ENCODE measurements at places on chromosomes 5 and 9.

DNA sequence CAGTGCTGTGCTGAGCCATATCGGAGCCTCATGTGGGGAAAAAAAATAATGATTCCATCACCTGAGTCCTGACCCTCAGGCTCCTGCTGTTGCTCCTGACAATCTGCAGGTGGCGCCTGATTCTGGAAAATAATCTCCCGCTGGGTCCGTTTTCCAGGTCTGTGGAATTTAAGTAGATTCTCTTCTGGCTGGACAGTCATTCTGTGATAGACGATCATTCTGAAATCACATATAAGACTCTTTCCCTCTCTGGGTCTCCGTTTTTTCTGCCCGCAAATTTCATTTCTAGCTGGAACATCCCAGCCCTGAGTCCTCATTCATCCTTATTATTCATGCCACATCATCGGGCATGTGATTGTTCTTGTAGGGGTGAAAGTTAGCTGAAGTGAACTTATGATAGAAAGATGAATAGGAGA is 22.1 kb upstream of the STXBP1 start:
- peak; percentile 19 for DNase-seq

DNA sequence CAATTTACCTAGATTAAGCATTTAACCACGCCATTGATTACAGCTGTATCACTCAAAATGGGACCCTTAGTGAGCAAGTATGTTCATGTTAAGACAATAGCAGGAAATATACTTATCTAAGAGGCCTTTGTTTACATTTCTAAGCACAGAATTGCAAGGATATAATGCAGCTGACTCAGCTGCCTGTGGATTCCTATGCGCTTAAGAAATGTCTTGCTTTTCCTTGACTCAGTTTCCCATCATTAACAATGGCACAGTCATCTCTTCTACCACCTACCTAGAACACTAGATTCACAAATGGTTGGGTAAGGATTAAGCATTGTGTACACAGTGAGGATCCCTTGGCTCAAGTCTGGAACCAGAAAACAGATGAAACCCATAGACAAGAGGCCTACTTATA is 163.8 kb downstream of the TSSK1B start:
- DNase-seq, result no peak

DNA sequence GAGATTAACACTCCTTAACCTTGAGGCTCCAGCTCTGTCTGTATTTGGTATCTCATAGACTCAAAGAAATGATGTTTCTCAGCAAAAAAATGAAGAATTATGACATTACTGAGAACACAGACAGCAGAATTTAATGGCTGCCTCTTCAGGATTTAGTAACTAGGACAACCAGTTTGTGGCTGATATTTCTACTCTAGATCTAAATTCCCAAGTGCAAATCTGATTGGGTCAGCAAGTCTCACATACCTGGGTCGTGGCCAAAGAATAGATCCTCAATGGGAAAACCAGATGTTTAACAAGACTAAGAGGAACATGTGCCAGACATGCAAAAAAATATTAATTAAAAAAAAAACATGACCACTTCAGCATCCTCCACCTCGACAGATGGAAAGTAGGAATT is 608.9 kb downstream of the DTWD2 start:
- no peak for DNase-seq

DNA sequence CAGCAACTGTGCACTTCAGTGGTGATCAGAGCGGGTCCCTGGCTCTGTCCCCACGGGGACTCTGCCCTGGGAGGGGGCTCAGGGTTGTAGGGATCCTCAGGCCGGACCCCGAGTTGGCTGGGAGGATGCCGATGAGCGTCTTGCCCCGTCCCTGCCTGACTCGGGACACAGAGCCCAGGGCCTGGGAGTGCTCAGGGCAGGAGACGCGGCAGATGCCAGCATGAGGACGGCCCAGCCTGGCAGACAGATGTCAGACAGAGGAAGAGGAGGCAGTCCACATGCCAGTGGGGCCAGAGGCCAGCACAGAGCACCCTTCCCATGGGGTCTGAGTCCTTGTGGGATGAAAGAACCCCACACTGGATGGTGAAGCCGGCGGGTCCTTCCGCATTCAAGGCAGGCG is 11.3 kb downstream of the LCN12 start:
- DNase-seq, result no peak

DNA sequence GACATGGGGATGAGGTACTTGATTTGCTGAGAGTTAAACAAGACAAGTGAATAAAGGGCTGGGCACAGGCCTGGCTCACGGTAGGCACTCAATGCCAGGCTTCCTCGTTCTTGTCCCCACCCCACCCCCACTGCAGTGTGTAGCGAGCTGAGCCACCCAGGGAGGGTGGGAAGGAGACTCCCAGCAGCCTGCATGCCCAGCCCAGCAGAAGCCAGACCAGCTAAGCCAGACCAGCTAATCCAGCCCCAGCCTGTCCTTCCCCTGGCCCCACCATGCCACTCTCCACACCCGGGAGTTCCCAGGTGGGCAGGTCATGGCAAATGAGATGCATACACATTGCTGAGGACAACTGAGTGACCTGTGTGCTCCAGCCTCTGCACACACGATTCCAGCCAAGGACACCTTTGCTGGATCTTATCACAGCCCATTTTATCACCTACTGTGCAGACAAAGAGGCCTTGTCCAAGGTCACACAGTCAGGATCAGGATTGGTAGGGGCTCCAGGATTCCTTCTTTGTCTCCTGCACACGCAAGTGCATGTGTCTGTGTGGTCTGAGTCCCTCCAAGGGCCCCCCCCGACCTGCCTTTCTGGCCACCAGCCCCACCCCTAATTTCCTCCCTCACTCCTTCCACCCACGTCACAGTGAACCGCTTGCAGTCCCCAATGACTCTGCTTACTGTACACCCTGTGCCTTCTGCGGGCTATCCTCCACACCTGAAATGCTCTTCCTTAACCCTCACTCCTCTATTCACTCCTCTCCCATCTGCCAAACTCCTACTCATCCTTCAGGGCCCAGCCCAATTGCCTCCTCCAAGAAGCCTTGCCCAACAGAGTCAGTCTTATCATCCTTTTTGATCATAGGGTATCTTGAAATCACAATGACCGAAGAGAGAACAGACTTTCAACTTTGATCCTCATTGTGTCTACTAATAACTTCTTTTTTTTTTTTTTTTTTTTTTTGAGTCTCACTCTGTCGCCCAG is 26.6 kb downstream of the DUSP1 start:
- no peak for DNase-seq

DNA sequence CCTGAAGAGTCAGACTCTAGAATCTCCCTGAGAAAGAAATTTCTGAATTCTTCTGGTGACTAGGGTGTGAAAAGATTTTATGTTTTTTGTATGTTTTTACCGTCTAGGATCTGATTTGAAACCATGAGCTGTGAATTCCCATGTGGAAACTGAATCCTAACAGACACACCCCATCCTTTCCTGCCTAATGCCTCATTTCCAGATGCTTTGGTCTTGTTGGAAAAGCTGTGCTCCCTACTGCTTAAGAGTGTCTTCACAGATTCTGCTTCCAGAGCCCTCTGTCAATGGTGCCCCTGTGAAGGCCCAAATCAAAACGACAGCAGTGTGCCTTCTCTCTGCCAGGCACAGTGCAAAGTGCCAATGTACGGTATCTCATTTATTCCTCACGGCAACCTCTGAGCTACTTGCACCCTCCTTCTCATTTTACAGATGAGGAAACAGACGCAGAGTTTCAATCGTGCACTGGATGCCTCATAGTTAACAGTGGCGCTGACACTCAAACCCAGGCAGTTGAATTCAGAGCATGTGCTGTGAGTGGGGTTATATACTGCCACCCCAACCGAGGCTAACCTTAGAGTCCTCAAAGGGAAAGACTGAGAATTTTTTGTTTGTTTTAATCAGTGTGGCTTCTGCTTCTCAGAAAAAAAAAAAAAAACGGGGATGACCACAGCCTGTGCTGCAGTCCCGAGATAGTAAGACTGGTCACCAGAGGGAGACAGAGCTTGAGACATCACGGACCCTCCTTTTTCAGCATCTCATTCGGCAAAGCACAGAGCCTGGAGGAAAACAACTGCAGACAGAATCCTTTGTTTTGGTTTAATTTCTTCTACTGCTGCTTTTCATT is 188.4 kb downstream of the SNCAIP start:
- DNase-seq, result peak; percentile 10

DNA sequence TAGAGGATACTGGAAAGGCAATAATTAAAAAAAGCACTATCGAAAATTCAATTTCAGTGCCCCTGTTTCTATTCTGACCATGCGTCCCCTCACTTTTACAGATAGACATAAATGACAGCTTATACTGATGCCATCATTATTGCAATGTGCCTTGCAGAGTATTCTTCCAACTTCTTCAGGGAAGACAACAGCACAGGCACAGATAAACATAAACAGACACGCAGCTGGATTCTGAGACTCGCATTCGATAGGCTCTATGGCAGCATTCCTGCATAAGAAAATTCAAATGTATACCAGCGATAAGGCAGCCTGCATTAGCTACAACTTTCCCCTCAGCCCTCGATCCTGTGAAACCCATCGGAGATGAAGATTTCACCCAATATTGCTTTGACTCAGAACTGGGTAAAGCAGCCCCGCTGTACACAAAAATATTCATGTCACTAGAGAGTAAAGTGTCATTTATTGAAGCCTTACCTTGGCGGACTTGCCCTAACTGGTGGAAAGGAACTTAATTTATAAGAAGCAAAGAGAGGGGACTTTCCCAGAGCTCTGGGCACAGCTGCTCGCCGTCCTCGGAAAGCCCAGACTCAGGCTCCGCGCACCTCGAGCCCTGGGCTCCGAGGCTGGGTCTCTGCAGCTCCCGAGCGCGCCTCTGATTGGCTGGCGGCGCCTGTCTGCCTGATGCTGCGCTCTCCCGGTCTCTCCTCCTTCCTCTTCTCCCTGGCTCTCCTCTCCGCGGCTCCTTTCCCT is at the start of gene CDH18:
CDH18 (minus strand) TSS at position 589 of the 750 bp plus-strand sequence. CDS start 149,214 bp downstream, outside the sequence.
- DNase-seq, result no peak

All from Kasumi-1 (cell line).